Activated naive CD4-positive, alpha-beta T cell treated with Interleukin-2 at 50 U/mL for 16 hours (primary cell): ENCODE measurements at places on chromosomes 3 and 15.

DNA sequence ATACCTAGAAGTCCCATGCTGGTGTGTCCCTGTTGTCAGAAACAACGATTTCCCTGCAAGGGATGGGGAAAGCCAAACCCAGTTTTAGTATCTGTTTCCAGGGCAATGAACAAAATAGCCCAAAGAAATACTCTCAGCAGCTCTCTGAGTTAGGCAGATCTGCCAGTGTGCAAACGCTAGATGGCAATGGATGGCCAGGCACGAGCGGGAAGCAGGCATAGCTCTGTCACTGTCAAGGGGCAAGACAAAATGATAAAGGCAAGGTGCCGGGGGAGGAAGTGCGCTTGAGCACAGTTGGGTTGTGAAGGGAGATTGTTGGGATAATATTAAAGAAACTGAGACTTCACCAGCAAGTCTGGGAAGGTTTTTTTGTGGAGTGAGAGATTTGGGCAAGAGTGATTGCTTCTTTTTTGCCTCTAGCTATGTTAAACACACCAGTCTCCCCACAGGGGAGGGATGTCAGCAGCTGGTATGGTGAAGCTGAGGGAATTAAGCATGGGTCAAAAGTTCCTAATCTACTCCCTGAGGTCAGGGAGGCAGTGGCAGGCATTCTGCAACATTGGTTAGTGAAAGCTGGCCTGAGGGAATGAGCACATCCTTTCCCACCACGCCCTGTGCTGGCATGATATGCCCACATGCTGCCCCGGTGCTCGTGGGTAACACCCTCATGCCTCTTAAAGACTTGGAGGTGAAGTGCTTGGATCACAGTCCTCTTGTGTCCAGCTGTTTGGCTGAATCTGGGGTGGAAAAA lies 117.5 kb downstream of the PDCD6IP start:
- DNase-seq, result no peak

- no peak for DNase-seq
Measured at GRCh38 chr15:28989239-28989830, 103.6 kb downstream of the APBA2 start.

- DNase-seq, result no peak
Measured at GRCh38 chr15:60137711-60138396, 133.7 kb downstream of the FOXB1 start.

- peak; percentile 61 for DNase-seq
Measured at GRCh38 chr15:89129123-89129815, 41.0 kb downstream of the ABHD2 start.

- DNase-seq, result no peak
Measured at GRCh38 chr3:122355612-122356011, 27.4 kb downstream of the MIX23 start.

DNA sequence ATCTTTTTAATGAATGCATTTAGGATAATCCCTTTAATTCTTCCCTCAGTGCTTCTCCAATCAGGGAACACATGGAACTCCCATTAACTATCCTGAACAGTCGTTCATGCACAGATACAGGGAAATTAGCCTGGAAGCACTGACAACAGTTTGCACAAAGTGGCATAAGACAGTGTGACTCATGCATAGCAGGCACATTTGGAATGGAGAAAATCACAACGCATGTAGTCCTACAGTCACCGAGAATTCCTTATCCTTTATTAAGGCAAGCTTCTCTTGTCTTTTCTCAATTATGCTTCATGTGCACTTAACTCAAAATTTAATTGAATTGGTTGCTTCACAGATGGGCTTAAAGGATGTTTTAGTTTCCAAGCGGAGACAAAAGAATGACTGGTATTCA lies 155.0 kb upstream of the CRBN start:
- no peak for DNase-seq

GRCh38 chr15:78933823-78934654 lies 10.8 kb downstream of the CTSH start:
- no peak for DNase-seq

GRCh38 chr3:172711454-172711795 lies 558 bp upstream of the NCEH1 start:
- no peak for DNase-seq

GRCh38 chr15:95606551-95606950 lies 723.9 kb upstream of the NR2F2 start:
- DNase-seq, result no peak

- no peak for DNase-seq
Measured at GRCh38 chr3:16570113-16570512, 35.1 kb downstream of the DAZL start.

GRCh38 chr3:55770077-55770476 lies 283.0 kb upstream of the WNT5A start:
- DNase-seq, result no peak
